ENCODE measurements at places on chromosomes 6 and 20.
A peak's percentile ranks its signal among the peaks of the same experiment; 100 is the strongest.

DNA sequence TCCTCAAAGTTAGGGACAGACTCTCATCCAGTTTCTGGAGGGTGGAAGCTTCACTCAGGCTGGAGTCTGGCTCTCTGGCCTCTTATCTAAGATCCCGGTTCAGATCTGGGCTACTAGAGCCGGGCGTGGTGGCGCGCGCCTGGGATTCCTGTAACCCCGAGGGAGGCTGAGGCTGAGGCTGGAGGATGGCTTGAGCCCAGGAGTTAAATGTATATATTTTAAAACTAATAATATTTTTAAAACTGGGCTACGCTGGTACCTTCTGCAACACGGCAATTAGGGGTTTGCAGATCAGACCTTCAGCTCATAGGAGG lies 710 bp upstream of the ZNF343 start:
- DNase-seq, result no peak

DNA sequence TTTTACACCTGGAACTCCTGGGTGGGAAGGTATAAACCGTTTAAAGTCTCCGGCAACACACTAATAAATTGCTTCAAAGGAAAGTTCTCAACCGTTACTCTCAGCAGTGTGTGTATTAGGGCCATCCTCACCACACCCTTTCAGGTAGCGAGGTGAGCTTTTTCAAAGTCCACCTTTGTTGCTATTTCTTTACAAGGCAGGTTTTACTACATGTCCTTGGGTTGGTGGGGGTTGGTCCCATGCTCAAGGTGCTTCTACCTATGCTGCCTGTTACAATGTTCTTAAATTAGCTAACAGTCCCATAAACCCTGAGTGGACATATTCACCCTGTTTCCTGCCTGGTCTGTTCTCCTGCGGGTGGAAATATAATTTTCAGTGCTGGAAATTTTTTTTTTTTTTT lies 13.2 kb upstream of the OSER1 start:
- no peak for DNase-seq

- DNase-seq, result no peak
These were observed 57.9 kb downstream of the SYNJ2 start for GRCh38 chr6:158039571-158040050.

GRCh38 chr6:158290659-158291058 lies 21.6 kb upstream of the TULP4 start:
- no peak for DNase-seq

GRCh38 chr6:155510879-155511278 lies 55.2 kb upstream of the NOX3 start:
- DNase-seq, result no peak

DNA sequence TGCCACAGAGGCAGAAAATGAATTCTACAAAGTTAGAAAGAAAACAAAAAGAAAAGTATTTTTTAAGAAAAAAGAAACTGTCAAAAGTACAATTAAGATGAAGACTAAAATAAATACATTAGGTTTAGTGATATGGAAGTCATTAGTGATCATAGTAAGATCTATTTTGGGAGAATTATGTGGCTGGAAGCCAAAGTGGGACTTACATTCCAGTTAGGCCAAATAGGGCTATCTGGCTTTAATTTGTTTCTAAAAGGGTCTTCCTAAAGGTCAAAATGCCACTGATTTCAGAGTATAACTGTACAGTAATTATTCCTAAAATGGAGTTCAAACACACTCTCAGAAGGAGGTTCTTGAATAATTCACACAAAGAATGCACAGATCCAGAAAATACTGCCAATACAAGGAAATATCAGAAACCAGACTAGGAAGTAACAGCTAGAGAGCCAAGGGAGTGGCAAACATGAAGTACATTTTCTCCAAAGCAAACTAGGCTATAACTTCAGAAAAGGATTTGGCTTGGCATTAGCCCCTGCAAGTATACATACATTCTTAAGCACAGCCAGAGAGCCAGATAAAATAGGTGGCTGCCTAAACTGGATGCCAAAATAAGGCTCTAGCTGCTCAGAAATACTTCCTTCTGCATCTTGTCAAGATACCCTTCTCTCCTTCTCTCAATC lies 45.3 kb downstream of the PDSS2 start:
- DNase-seq, result no peak

DNA sequence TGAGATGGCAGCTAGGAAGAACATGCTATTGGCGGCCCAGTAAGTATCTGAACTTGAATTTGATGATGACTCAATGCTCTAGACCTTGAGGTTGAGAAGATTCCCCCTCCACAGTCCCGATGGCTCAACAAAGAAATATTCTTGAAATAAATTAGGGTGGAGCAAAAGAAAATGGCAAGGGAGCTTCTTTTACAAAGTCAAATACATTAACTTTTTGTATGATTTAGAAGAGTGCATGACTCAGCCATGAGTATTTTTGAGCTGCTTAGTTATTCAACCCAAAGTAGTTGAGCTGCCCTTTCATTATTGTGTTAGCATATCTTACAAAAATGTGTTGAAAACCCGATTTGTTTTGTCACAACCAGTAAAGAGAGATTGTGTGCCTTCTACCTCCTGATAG lies 7.6 kb downstream of the TFAP2C start:
- no peak for DNase-seq

DNA sequence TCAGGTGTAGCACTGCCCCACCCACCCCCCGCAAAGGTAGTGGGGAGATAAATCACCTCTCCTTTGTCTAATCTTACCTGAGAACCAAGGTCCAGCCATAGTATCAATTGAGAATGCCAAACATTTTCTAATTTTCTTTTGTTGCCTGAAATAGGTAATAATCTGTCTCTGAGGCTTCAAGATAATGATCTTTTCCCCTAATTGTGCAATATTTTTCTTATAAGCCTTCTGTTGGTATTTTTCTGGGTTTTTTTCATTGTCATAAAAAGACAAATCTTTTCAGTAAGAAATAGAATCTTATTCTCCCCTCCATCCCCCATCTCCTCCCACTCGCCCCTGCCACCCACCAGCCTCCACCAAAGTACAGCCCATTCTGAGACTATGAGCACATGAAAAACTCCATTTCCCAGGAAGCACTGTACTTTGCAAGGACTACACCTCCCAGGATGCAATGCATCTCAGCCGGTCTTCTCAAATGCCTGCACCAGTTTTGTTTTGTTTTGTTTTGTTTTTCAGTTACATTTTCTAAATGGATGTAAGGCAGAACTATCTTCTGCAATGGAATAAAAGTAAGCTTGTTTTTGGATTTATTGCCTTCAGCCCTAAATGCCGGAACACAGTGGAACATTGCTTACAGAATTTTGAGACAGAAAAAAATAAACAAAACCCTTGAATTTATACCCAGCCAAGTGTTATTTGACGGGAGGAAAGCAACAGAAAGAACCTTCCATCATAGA lies 268.0 kb downstream of the TFAP2A start:
- DNase-seq, result peak; percentile 60

- no peak for DNase-seq
These were observed 125.0 kb downstream of the SLC23A2 start for GRCh38 chr20:4876301-4876700.

- DNase-seq, result no peak
These were observed 9.5 kb downstream of the ALDH5A1 start for GRCh38 chr6:24504287-24504648.

DNA sequence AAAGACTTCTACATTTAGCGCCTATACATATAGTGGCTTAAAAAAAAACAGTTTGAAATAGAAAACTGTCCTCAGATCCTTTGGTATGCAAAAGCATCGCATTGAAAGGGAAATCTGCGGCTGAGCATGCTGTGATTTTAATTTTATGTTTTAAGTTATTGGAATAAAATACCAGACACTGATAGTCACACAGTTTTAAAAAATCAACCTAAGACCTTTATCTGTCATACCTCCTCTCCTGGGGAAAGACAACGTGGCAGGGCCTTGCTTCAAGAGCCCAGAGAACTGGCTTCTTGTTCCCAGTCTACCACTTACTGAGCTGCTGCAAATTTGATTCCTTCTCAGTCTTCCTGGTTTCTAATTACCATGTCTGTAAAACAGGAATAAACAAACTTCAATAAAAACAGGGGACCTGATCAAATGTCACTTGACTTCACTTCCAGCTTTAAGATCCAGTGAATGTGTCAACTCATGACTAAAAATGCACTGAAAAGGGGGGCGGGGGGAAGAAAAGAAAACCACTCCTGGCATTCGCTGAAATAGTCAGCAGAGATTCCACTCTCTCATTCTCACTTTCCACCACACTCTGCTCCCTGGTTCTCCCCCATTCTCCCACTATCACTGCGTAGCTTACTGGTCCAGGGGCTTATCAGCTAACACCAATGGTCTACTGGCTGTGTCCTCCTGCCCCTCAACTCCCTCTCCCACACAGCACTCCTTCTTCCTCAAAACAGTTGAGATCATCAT lies 494.7 kb upstream of the MARCKS start:
- DNase-seq, result no peak

DNA sequence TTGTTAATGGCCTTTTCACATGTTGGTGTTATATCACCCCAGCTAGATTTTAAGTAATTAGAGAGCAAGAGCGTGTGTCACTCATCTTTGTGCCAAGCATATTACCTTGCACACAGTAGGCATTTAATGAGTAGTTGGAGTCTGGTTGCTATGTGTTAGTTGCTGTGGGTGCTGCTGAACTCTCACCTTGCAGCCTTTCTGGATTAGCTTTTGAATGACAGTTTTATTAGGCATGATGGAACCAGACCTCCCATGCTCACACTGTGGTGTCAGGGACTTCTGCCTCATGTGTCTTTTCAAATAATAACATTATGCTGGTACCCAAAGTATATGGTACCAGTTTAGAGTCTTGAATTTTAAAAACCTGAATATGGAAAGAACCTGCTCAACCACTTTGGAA lies 55.9 kb downstream of the TRAF3IP2 start:
- DNase-seq, result no peak

- no peak for DNase-seq
These were observed 123.2 kb upstream of the STMND1 start for GRCh38 chr6:16978686-16979085.

DNA sequence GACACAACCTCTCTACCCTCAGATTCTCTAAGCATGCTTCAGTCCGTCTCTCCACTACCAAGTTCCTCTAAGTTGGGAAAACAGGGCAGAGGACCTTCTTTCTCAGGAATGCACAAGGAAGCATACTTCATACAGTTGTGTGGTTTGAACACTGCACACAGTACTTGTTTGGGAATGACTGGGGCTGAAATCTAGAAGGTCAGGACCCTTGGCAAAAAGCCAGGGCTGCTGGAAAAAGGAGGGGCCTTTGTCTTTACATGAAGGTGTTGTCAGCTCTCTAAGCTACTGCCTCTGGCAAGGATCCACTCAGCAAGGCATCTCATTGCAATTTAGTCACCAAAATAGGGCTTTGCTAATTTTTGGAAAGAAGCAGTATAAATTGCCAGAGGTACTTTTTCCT lies 20.7 kb upstream of the HEY2 start:
- DNase-seq, result no peak

DNA sequence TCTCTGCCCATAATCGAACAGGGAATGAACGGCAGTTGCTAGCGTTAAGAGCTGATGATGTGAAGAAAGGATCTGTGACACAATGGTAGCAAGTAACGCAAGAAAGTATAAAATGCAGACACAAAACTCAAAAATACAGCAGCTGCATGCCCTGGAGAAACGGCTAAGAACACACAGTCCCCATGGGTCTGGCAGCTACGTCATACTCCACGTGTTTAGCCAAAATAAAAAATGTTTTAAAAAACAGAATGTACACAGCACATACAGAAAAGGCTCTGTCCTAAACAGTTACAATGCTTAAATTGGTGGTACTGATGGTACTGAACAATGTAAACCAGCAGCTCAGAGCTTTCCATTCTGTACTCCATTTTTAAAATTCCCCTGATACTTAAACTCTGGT lies 34.4 kb downstream of the HUS1B start:
- no peak for DNase-seq

DNA sequence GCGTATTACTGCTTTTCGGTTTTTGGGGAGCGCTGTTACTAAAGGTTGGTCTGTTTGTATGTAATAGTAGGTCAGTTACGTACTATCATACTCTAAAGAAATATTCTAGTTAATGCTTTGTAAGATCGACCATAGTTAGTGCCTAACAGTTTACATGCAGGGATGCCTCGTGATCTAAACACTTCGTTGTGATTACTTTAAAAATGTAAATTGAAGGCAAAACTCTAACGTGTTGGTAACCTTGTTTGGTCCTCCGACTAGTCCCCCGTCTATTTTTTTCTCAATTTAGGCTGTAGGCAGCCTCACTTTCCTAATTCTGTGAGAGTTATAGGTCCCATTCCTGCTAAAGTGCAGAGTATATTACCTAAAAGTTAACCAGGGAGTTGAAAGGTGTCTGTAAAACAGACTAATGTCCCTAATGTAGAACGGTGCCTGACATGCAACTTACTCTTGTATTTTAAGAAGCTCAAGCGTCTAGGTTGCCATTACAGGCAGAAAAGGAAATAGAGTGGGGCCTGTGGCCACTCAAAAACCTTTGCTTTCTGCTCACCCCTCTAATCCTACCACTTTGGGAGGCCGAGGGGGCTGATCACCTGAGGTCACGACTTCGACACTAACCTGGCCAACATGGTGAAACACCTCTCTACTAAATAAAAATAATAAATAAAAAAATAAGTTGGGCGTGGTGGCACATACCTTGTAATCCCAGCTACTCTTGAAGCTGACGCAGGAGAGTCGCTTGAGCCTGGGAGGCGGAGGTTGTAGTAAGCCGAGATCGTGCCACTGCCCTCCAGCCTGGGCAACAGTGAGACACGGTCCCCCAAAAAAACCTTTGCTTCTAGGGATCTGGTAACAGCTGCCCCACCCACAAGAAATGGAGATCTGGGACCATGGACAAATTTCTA lies 37.8 kb downstream of the HFE start:
- DNase-seq, result no peak

DNA sequence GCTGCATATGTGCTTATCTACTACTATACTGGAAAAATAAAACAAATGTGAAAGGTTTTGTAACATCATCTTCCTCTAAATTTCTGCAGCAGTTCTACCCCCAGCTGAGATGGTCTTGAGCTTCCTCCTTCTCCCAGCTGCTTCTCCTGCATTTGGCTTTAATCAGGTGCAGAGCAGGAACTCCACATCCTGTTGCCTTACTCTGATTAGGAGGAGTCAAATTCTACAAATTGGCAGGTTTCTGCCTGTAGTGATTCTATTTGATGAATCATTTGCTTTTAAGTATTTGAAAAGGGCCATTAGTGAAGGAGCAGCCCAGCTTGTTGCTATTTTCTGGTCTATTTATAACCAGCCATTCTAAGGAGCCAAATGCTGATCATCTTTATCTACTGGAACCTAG lies 224.5 kb downstream of the GMDS start:
- no peak for DNase-seq

DNA sequence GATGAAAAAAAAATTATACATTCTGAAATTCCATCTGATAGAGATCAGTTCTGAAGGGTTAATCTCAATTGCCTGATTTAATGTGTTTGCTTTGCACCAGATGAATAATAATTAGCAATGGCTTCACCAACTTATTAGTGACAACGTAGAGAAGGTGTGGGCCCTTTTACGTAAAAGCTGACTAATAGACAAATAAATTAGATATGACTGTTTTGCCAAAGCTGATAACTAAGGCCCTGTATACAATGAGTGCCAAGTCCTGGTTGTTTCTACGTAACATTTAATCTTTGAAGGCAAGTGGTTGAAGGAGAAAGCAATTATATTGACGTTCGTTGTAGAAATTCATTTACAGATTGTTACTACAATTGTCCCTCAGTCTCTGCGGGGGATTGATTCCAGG lies 10.8 kb downstream of the SGK1 start:
- DNase-seq, result no peak

GRCh38 chr20:56967916-56968315 lies 298.5 kb downstream of the BMP7 start:
- DNase-seq, result no peak

- no peak for DNase-seq
These were observed 130.9 kb downstream of the SULF2 start for GRCh38 chr20:47654370-47654769.

- DNase-seq, result no peak
These were observed 18.3 kb downstream of the RNF8 start for GRCh38 chr6:37372116-37372515.

- DNase-seq, result no peak
These were observed 69.2 kb upstream of the CDYL start for GRCh38 chr6:4707011-4707410.
